ENCODE measurements at places on chromosomes 1 and 21.

GRCh38 chr1:75707191-75707590 lies 17.3 kb upstream of the ACADM start:
- no peak for DNase-seq

GRCh38 chr1:40270152-40270834 lies 12.3 kb downstream of the ZMPSTE24 start:
- no peak for DNase-seq

GRCh38 chr1:223827193-223827663 lies 18.5 kb downstream of the TP53BP2 start:
- DNase-seq = no peak

- no peak for DNase-seq
Observed at GRCh38 chr1:101275672-101276071, 38.9 kb downstream of the S1PR1 start.

- DNase-seq = no peak
Observed at GRCh38 chr1:155856257-155856974, 598 bp downstream of the GON4L start.

DNA sequence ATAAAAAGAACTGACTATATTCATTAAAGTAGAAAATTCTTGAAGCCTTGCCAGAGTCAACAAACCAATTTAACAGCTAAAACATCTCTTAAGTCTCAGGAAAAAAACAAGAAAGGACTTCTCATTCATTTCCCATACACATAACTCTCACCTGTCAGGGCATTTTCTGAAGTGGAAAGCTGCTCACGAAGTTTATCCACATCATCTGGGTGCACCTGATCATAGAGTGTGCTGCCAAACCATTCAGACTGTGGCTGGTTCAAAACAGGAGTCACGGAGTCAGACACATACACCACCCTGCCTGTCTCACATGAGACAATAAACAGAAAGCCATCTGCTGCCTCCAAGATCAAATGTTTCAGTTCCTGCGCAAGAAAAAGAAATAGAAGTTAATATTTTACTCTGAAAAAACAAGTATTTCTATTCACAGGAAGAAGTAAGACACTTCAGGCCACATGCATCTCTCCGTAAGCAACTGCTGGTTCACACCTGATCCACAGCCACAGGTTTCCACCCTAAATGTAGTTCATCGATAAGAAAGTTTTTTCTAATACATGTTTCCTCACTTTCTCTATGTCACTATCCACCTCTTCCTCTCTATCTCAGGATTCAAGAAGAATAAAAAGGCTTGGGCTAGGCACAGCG lies 28.2 kb upstream of the CTSK start:
- DNase-seq = no peak

GRCh38 chr1:187938092-187938491 lies 1109.3 kb downstream of the PLA2G4A start:
- DNase-seq = no peak

- DNase-seq = no peak
Observed at GRCh38 chr1:62436039-62436465, 797 bp upstream of the USP1 start.

- DNase-seq = peak; percentile 77
Observed at GRCh38 chr1:209565759-209566678, 17.5 kb upstream of the CAMK1G start.

DNA sequence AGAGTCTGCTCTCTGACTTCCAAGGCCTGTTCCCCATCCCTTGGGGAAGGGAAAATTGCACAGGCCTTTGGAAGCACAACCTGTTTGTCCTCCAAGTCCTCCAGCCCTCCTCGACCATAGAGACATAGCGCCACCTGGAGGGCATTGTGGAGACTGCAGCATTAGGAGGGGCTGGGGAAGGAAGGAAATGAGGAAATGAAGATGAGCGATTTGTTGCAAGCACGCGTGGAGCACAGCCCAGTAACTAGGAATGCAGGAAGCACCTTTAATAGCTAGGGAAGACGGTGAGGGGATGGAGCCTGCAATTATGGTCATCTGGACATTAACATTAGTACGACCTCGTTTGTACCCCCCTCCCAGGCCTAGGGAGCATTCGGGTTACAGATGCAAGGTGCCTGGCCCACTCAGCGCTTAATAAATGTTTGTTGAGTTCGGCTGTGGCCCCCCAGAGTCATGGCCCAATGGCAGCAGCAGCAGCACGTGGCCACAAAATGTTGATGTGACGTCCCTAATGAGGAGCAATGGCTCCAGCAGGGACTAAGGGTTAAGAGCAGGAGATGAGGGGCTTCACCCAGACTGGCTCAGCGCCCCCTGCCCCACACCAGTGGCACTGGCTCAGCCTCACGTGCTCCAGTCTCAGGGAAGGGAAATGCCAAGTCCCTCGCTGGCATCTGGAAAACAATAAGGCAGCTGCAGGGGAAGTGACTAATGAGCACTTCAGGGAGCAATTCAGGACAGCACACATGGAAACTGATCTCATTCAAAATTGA lies 8.0 kb upstream of the CAMK2N1 start:
- DNase-seq = peak; percentile 83

GRCh38 chr1:41764656-41765055 lies 154.1 kb downstream of the HIVEP3 start:
- no peak for DNase-seq

DNA sequence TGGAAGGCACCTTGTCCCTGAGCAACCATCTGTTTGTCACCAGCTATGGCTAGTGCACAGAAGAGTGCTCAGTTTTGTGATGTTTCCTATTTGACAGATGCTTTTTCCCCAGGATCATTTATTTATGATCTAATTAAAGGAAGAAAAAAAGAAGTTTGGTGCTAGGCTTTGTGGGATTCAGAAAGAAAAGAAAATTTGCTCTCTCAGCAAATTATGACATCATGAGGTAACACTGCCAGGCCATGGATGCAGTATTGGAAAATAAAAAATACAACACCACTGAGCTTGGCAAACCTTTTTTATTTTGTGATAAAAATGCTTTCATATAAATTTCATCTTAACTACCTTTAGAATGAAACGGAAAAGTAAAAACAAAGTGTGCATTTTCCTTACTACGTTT lies 15.5 kb upstream of the ADAM30 start:
- no peak for DNase-seq

- DNase-seq = no peak
Observed at GRCh38 chr1:59032228-59032627, 248.4 kb upstream of the JUN start.

DNA sequence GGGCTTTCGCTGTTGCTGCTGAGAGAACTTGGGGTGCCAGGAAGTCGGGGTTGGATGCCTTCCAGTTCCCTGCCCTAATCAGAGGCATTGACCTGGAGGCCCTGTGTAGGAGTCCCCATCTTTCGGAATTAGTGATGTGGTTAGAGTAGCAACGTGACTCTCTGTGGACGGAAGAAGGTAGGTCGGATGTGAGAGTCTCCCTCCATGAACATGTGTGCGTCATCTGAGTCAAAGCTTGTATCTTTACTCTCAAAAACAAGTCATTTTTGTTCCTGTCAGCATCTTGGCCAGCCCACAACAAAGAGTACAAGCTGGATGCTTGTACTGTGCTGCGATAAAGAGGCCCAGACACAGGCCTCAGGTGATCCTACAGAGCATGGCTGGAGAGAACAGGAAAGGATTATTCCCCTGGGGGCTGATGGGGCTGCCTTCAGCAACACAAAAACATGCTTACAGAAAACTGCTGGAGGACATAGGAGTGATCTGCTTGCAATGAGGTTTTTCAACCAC lies 31.0 kb upstream of the IL10 start:
- DNase-seq = peak; percentile 91

GRCh38 chr1:169623132-169623926 lies 6.6 kb downstream of the SELP start:
- DNase-seq = no peak

- DNase-seq = no peak
Observed at GRCh38 chr1:235275836-235276235, 52.1 kb downstream of the ARID4B start.

DNA sequence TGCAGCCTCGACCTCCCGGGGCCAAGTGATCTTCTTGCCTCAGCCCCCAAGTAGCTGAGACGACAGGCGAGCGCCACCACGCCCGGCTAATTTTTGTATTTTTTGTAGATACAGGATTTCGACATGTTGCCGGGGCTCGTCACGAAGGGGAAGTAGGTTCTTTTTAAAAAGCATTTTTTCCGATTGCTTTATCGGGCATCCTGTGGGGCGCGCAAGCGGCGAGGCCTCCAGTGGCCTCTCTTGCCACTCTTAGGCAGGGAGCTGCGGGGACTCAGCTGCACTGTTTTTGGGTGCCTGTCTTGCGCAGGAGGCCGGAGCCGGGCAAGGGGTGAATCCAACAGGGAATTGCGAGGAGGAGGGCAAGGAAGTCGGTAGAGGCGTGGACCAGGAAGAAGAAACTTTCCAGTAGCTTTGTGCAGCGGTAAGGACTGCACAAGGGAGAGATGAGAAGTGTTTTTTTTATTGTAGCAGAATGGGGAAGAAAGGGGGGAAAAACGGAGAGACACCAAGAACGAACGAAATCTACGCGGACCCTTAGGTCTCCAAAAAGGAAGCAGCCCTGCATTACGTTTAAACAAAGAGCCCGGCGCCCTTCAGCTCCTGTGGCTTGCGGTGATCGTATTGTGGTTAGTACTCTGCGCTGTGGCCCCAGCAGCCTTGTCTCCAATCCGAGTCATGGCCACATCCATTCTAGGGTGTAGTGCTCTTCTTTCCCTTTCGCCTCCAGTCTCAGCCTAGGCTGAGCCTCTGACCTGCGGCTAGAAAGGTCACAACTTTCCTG lies 164.8 kb downstream of the PPIAL4G start:
- DNase-seq = peak; percentile 66

DNA sequence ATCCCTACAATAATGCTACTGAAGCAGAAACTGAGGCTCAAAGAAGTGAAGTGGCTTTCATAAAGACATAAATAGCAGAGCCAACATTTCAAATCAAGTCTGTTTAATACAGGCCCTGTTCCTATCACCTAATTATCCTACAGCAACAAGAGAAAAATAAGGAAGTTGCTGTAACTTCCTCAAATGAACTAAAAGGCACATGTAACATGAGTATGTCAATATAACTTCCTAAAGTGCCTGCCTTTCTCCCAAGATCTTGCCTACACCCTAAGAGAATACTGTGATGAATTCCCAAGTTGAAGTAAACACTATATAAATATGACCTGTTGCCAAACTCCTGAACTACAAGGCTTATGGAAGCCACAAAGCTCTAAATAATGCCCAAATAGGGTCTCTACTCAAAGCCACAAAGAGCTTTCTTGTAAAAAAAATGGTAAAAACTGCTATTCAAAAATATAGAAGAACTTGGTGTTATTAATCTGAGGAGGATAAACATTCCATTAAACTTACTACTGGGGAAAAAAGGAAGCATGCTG lies 8.6 kb downstream of the BEND5 start:
- DNase-seq = no peak

DNA sequence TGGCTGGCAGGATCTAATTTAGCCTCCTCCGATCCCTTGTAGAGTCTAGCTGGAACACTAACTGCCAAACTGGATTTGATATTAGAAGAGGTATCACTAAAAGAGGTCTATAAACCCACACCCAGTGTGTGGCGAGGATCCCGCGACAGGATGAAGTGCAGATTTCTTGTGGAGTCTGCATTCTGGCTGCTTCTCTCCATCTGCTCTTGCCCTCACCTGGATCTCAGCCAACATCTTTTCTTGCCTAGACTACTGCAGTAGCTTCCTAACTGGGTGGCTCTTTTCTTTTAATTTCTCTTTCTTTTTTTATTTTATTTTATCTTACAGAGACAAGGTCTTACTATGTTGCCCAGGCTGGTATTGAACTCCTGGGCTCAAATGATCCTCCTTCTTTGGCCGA lies 48.9 kb upstream of the CAPZB start:
- DNase-seq = no peak

DNA sequence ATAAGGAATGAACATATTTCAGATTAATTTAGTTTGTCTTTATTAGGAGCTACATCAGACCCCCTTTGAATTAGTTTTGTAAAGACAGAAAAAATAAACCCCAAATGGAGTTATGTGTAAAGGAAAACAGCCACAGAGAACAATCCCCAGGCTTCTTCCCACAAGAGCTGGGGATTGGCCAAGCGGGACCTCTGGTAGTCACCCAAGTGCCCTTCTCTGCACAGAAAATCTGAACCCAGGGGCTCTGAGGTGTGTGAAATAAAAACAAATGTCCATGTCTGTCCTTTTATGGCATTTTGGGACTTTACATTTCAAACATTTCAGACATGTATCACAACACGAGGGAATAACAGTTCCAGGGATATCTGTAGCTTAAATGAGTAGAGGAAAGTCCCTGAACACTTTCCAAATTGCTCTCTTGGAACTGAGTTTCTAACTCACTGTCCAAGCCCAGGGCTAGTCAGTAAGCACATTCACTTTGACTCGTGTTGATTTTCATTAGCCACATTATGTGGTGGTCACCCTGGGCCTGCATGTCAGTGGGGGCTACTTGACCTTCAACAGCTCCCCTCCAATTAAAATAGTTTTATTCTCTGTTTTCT lies 22.5 kb downstream of the DPT start:
- no peak for DNase-seq

GRCh38 chr1:2840036-2840809 lies 38.7 kb upstream of the TTC34 start:
- peak; percentile 77 for DNase-seq

Data from CD4-positive, alpha-beta T cell treated with Interleukin-17A for 1 hour (primary cell).